ENCODE measurements at places on chromosomes 4 and X. TPM values are rescaled to one million over a fixed set of nuclear protein-coding genes. Genes with fewer than 3 reads are reported as not detected.

FRG2 gene
- polyA plus RNA-seq: not detected

PAGE2 gene
- polyA plus RNA-seq: not detected

CORIN gene
- 24.7 TPM for polyA plus RNA-seq

SLC26A1 gene
- 0.09 TPM for polyA plus RNA-seq

PFKFB1 gene
- 0.10 TPM for polyA plus RNA-seq

TCEAL7 gene
- 15.4 TPM for polyA plus RNA-seq

TEX13D gene
- polyA plus RNA-seq: not detected

PCDH10 gene
- polyA plus RNA-seq: 2.0 TPM

PASD1 gene
- not detected for polyA plus RNA-seq

SLC25A43 gene
- polyA plus RNA-seq: 12.3 TPM

FAT4 gene
- 7.2 TPM for polyA plus RNA-seq

HSFX2 gene
- polyA plus RNA-seq: 0.36 TPM

SOX3 gene
- 0.03 TPM for polyA plus RNA-seq

WDR17 gene
- 0.19 TPM for polyA plus RNA-seq

CXCL13 gene
- polyA plus RNA-seq: not detected

USP17L29 gene
- polyA plus RNA-seq: not detected

SERPINA7 gene
- polyA plus RNA-seq: not detected

CSAG1 gene
- not detected for polyA plus RNA-seq

TGIF2LX gene
- polyA plus RNA-seq: not detected

MAGEE2 gene
- not detected for polyA plus RNA-seq

FGA gene
- not detected for polyA plus RNA-seq

KLHL8 gene
- polyA plus RNA-seq: 3.1 TPM

RAI2 gene
- polyA plus RNA-seq: 0.04 TPM

PRDM8 gene
- polyA plus RNA-seq: 15.8 TPM

VGLL1 gene
- polyA plus RNA-seq: not detected

CXorf49 gene
- polyA plus RNA-seq: not detected

FAM47E gene
- not detected for polyA plus RNA-seq

ADGRG4 gene
- under 0.01 TPM for polyA plus RNA-seq

Data from IMR-90 (cell line).